ENCODE measurements at places on chromosomes 3 and 15.
A peak's percentile ranks its signal among the peaks of the same experiment; 100 is the strongest.

DNA sequence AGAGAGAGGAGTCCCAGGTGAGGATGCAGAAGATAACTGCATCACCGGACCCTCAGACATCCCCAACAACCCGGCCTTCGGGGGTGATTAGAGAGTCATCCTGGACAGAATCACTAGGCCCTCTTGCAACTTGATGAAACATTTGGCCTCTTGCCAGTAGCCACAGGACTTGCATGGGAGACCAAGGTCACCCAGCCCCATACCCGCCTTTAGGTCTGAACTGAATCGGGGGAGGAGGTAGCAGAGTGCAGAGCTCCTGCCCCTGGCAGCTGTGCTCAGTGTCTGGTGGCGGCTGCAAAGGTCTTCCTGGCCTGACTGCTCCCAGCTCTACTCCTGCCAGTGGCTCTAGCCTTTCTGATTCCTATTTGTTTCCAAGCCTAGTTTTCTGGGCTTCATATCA, 12.4 kb downstream of the PIF1 start:
- DNase-seq = peak; percentile 3

DNA sequence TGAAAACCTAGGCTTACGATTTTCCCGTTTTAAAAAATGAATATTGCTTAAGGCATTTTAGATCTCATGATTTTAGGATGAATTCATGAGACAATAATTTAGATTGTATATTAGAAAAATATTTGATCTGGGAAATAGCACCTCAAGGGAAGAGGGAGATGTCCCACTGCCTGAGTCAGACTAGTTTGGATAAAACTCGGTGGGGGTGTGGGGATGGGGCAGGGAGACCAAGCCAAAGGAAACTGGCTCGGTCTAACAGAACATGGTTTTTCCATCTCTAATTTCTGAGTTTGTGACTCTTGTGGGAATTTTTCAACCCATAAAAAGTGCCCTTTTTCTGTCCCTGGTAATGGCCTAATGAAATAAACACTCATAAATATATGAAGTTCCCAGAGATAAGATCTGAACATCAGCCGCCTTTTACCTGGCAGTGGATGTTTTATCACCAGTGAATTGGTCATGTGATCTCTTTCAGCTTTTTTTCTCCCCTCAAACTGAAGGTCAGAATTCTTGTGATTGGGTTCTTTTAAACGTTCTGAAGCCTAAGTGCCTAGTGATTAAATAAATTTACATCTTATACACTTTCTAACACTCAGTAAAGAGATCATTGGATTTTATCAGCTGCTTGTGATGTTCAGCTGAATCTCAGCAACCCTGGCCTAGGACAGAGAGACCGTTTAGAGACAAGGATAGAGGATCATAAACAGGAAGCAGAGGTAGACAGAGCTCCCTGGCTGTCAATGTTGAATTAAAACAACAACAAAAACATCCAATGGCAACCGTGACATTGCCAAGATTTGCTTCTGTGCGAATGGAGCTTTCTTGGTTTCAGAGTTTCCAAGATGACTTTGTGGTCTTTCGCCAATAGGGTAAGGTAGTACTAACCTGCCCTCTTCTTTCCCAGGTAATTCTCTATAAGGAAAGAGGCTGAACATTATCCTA, 1038.2 kb downstream of the MCTP2 start:
- no peak for DNase-seq

- no peak for DNase-seq
These were observed 5.7 kb downstream of the DUT start for GRCh38 chr15:48336940-48337339.

- DNase-seq = no peak
These were observed 22.3 kb upstream of the EIF1B start for GRCh38 chr3:40287248-40287647.

GRCh38 chr15:62969442-62970089, 73.0 kb upstream of the TPM1 start:
- no peak for DNase-seq

DNA sequence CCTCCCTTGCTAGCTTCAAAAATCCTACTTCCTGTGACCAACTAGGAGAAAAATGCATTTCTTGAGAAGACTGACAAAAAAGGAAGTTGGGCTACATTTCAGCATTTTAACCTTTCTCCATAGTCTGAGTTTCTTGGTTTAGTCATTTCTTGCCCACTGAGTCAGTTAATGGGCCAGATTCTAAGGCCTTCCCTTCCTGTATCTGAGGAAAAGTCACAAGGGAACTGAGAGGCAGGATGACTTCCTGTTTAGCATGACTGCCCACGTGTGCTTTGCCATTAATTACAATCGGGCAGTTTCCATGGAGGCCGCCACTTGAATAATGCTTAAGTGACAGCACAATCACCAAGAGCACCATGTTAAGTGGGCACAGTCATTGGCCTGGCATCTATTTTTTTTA, 794.4 kb upstream of the LMCD1 start:
- DNase-seq = no peak

DNA sequence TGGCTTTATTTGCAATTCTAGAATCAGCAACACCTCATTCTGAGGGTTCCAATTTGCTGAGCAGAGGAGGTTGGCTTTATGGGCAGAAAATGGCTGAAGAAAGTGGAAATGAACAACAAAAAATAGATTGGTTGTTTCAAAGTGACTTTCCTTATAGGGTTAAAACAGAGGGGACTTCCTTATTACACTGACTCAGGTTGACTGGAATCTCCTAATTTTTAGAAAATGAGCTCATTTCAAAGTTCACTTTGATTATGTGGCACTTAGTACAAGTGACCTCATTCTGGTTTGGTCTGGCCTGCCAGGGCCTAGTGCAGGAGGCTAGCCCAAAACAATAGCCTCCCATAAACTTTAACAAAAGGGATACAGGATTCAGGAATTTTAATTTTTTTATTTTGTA, 41.4 kb downstream of the NFKBIZ start:
- peak; percentile 57 for DNase-seq

DNA sequence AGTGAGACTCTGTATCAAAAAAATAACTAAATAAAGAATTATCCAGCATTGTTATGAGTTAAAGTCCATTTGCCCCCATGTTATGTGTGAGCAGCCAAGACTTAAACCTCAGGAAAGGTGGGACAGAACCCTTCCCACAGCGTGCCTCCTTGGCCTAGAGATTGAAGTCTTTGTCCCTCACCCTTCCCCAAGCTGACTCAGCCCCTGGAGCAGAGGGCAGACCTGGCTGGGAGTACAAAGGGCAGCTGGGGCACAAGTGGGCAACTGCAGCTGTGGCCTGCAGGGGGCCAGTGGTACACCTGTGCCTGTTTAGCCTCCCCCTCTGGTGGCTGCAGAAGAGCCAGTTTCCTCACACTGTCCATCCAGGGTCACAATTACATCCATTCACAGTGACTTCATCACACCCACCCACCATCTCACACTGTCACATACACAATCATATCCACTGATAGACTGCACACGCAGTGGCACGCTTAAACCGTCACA, 940 bp upstream of the ACY1 start:
- no peak for DNase-seq

- DNase-seq = peak; percentile 21
These were observed 33.6 kb upstream of the ETV5 start for GRCh38 chr3:186142393-186142932.

DNA sequence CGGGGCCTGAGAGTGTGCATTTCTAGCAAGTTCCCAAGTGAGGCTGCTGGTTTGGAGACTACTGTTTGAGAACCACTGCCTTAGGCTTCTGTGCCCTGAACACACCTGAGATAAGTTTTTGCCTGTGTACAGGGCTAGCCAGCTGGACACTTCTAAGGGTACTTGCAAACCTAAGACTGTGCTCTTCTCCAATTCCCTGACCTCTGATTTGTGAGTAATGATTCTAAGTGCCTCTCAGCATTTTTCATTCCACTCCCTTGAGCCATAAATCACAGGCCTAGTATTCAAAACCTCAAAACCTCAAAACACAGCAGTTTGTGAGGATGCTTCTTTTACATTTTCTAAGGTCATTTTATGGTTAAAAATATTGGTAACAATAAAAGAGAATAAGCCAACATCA, 148.4 kb downstream of the CHST2 start:
- peak; percentile 25 for DNase-seq

DNA sequence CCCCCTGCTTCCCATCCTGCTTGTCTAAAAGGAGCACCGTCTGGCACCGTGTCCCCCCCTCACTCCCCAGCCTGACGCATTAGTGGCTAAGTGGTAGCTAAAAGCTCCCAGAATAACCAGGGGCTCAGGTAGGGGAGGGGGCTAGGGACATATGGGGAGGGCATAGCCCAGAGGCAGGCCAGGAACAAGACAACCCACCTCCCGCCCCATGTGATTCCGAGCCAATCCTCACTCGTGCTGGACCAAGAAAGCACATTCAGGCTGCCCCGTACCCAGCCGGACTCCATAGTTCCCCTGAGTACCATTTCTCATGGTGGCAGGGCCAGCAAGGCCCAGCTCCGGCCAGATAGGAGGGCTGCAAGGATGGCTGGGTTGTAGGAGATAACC, 11.5 kb downstream of the SEMA7A start:
- DNase-seq = no peak

- peak; percentile 99 for DNase-seq
These were observed 308.4 kb downstream of the RPLP1 start for GRCh38 chr15:69760890-69761568.

DNA sequence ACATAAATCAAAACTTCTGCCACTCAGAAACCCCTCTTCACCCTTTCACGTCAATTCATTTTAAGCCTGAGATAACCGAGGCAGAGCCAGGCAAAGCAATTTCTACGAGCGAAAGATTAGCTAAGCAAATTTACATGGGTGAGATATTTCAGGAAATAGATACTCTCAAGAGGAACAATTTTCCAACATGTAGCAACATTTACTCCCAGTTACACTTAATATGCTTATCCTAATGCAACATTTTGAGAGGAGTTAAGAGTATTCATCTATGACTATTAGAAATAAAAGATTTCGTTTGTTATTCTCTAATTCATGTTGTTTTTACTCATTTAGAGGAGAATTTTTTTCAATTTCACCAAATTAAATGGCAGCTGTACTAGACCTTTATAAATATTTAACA, 837 bp downstream of the TMC3 start:
- no peak for DNase-seq

DNA sequence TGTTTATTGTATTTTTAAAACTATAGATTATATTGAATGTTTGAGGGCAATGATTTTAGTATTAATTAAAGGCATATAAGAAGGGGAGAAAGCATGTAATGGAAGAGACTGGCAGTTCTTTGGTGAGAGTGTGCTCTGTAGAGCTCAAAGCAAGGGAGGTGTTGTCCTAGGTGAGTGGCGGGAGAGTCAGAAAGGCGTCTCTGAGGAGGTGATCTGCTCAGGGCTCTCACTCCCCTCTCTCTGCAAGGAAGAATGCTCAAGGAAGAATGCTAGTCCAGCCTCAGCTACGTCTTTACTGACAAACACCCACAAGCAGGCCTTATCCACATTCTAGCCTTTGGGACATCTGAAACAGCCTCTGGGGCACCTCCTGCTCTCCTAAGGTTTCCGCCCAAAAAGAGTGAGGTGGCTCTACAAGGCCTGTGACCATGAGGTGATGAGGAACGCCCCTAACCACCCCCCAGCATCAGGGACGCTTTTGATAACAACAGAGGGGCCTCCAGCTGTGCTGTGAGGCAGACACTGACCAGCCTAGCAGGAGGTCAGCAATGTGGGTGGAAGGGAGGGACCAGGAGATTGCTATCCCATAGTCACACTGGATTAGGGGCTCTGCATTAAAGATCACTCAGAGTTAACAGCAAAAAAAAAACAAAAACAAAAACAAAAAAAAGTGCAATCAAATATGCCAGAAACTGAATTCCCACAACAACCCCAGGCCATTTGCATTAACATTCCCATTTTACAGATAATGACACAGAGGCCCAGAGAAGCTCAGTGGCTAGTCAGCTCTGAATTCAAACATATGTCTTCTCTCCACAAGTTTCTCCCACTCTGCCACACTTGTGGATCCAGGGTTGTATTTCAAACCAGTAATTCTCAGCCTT, 202.2 kb upstream of the CTNNB1 start:
- DNase-seq = peak; percentile 59

DNA sequence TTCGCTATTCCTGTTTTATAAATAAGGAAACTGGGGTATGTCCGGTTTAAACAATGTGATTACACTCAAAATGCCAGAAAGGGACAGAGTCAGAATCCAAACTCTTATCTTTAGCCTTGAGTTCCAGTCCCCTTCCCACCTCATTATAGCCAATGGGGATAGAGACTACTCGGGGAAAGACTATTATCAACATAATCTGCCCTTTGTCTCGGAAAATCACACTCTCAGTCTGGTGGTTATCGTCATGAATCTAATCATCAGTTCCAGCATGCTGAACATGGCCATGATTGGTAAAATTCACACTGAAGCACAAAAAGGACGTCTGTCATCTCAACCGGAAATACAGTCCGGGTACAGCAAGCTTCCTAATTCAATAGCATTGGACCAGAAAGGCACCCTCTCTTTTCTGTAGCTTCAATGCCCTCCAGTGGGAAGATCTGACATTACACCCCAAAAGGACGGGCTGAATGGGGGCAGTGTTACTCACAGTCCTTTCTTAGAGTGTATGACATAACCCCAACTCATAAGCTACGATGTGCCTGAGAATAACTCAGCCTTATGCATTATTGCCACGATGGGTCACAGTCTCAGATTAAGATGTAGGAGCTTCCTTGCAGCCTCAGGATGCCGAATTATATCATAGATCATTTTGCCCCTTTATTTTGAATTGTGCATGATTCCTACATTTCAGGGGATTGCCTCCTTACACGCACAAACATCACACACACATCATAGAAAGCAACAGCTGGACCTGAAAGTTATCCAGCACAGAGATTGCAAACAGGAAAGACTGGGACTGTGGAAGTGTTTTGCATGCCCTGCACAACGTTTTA, 390.4 kb upstream of the LMCD1 start:
- DNase-seq = peak; percentile 47

GRCh38 chr15:90838139-90838538, 30.2 kb upstream of the FURIN start:
- DNase-seq = no peak

DNA sequence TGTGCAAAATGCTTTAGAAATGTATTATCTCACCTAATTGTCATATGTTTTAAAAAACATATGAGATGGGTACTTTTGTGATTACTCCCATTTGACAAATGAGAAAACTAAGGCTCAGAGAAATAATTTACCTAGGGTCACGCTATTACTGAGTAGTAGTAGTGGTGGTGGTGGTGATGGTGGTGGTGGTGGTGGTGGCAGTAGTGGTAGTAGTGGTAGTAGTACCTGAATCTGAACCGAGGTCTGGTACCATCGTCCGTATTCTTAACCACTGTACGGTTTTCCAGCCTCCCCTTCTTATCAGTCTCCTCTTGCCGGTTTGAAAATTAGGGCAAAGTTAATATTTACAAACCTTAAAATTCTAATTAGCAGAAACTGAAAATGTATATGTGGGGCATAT, 102.4 kb downstream of the KLHL25 start:
- no peak for DNase-seq

DNA sequence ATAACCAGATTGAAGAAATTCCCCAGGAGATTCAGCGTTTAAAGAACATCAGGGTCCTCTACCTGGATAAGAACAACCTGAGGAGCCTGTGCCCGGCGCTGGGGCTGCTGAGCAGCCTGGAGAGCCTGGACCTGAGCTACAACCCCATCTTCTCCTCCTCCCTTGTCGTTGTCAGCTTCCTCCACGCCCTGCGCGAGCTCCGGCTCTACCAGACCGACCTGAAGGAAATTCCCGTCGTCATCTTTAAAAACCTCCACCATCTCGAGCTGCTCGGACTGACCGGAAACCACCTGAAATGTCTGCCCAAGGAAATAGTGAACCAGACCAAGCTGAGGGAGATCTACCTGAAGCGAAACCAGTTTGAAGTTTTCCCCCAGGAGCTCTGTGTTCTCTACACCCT, 9.4 kb upstream of the LRRC34 start:
- DNase-seq = no peak
